Esophagus squamous epithelium (tissue), 5 donors: ENCODE measurements at places on chromosomes 7 and 10. TPM values are rescaled to one million over a fixed set of nuclear protein-coding genes. Genes with fewer than 3 reads are reported as not detected.

The EBF3 gene
- total RNA-seq, result 2.0 TPM

The OR2A1 gene
- not detected for total RNA-seq

The FBXL15 gene
- 10.6 TPM for total RNA-seq

The ARMS2 gene
- not detected for total RNA-seq

The ZNF488 gene
- 0.57 TPM for total RNA-seq

The INPP5F gene
- total RNA-seq, result 5.3 TPM

The CPXM2 gene
- 9.2 TPM for total RNA-seq

The PDK4 gene
- total RNA-seq, result 6.2 TPM

The AS3MT gene
- 2.4 TPM for total RNA-seq

The PLEKHS1 gene
- total RNA-seq, result not detected

The SFRP4 gene
- 0.21 TPM for total RNA-seq

The NUTM2E gene
- total RNA-seq, result not detected

The UFSP1 gene
- 4.3 TPM for total RNA-seq

The TRIM74 gene
- not detected for total RNA-seq

The GTF2IRD1 gene
- 35.6 TPM for total RNA-seq

The PILRA gene
- total RNA-seq, result 0.61 TPM

The CFAP58 gene
- total RNA-seq, result 0.19 TPM

The NRBF2 gene
- 12.2 TPM for total RNA-seq

The DNAJC30 gene
- total RNA-seq, result 5.7 TPM

The ALOX5 gene
- total RNA-seq, result 40.4 TPM

The KLF14 gene
- not detected for total RNA-seq

The NUPR2 gene
- total RNA-seq, result not detected

The PTPRZ1 gene
- 56.2 TPM for total RNA-seq

The TMEM236 gene
- total RNA-seq, result 0.04 TPM

The ZNF853 gene
- total RNA-seq, result 9.3 TPM

The GIMAP7 gene
- total RNA-seq, result 4.8 TPM

The PALD1 gene
- total RNA-seq, result 2.6 TPM

The GRID1 gene
- 0.76 TPM for total RNA-seq

The CTAGE8 gene
- 2.7 TPM for total RNA-seq

The LIPN gene
- total RNA-seq, result 0.19 TPM

The MRC1 gene
- total RNA-seq, result 43.1 TPM

The SLC39A12 gene
- not detected for total RNA-seq

The CPA2 gene
- not detected for total RNA-seq

The STEAP2 gene
- total RNA-seq, result 5.0 TPM

The CYP2C19 gene
- 4.0 TPM for total RNA-seq

The MBLAC1 gene
- total RNA-seq, result 3.1 TPM

The ASAH2B gene
- total RNA-seq, result 2.0 TPM

The CBX3 gene
- total RNA-seq, result 73.3 TPM

The LRRC18 gene
- 0.19 TPM for total RNA-seq

The RNF148 gene
- total RNA-seq, result 1.5 TPM

The CTAGE4 gene
- total RNA-seq, result 2.8 TPM

The EPHB6 gene
- 15.2 TPM for total RNA-seq

The EGFR gene
- total RNA-seq, result 108 TPM

The EPHA1 gene
- 132 TPM for total RNA-seq
